HT-29 (cell line): ENCODE measurements at places on chromosomes 6 and 20.

GRCh38 chr6:137661601-137662000 lies 167.4 kb upstream of the OLIG3 start:
- DNase-seq: peak; percentile 32

- no peak for DNase-seq
Measured at GRCh38 chr6:6655805-6656251, 67.3 kb downstream of the LY86 start.

- no peak for DNase-seq
Measured at GRCh38 chr20:20321134-20321533, 46.8 kb upstream of the INSM1 start.

- DNase-seq: no peak
Measured at GRCh38 chr20:2741463-2741862, 48.9 kb downstream of the EBF4 start.

DNA sequence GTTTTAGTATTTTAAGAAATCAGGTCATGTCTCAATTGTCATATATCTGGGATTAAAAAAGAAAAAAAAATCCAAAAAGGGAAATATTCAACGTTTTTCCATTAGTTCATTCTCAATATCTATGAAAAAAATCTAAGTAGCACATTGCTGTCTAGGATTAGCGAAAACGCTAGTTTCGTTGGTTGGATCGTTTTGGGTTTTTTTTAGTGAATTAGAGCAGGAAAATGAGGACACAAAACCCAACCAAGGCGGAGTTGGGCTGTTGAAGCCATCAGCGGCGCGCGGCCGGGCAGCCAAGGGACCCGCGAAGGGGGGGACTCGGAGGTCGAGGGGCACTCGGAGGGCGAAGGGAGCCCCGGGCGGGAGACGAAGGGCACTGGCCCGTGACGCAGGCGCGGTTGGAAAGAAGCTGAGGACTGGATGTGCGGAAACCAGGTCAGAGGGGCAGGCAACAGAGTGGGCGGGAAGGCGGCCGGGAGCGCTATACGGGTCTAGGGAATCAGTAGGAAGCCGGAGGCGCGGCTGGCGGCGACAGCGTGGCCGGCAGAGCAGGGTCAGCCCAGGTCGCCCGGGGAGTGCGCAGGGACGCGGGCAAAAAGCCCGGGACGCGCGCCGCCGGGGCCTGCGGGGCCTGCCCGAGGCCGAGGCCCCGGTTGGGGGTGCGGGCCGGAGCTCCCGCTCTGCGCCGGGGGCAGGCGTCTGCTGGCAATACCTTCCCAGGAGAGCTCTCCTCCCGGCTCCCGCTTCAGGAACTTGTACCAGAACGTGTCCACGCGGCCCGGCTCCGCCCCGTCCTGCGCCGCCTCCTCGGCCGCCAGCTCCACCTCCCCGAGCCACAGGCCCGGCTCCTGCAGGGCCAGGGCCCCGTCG lies 599 bp downstream of the EPM2A start:
- DNase-seq: peak; percentile 83

GRCh38 chr6:132392270-132392646 lies 9.0 kb downstream of the MOXD1 start:
- no peak for DNase-seq

DNA sequence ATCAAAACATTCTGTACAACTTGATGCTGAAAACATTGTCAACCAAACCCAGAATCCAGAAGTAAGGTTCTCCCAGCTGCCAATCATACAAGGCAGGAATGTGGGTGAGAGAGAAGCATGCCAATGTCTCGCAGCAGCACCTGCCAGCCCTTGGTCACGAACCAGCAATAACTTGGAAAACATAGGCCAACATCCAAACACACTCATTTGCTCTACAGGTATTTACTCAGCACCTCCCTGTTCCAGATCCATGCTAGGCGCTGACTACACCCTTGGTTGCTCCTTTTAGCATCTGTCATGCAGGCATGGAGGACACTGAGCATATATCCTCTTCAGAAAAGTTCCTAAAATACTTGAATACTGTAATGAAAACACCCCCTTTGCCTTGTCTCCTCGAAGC lies 63.6 kb downstream of the FAXC start:
- no peak for DNase-seq
